Inflammatory macrophage (primary cell): ENCODE measurements at places on chromosomes 5 and 9.

DNA sequence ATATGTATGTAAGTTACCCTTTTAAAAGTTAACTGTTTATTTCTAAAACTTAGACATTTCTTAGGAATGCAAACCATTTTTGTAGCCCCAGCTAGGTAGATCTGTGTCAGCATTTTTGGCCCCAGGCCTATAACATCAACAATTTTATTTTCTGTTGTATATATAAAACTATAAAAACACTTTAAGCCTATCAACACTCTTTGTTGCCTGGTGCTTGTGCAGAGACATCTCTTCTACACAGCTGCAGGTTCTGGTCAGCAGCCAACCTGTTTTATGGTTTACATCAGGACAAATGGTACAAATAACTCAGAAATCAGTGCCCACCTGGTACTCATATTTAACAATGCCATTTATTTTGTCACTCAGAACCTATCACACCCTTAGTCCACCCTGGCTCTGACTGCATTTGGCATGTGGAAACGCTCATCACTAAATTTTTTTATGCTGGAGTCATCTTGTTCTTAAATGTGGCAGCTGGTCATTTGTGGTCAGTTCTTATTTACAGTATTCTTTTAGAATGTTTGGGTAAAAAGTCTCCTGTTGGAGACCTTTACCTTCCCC, 173.4 kb downstream of the DNAH5 start:
- no peak for DNase-seq

DNA sequence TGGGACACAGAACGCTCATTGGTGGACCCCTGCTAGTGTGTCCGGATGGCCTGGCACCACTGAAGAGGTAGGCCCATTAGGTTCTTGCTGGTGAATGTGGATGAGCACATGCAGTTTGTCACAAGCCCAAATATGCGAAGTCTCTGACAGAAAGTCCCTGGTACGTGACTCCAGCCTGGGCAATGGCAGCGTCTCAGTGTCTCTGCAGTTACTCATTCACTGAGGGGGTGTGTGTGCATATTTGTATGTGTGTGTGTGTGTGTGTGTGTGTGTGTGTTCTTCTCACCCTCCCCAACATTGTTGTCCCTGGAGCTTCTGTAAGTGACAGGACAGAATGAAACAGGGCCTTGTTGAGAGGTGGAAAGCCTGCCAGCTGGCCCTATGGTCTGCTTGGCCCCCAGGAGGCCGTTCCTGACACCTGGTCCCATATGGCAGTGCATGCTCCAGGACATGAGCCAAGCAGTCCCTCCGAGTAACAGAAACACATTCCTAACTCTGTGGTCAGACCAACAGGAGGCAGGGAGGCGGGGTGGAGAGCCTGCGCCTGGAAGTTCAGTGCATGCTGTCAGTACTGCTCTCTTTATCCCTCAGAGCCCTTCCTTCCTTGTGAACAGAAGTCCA, 169.9 kb downstream of the SLC28A3 start:
- DNase-seq = no peak

- no peak for DNase-seq
These were observed 95.3 kb upstream of the PITX1 start for GRCh38 chr5:135129307-135129706.

DNA sequence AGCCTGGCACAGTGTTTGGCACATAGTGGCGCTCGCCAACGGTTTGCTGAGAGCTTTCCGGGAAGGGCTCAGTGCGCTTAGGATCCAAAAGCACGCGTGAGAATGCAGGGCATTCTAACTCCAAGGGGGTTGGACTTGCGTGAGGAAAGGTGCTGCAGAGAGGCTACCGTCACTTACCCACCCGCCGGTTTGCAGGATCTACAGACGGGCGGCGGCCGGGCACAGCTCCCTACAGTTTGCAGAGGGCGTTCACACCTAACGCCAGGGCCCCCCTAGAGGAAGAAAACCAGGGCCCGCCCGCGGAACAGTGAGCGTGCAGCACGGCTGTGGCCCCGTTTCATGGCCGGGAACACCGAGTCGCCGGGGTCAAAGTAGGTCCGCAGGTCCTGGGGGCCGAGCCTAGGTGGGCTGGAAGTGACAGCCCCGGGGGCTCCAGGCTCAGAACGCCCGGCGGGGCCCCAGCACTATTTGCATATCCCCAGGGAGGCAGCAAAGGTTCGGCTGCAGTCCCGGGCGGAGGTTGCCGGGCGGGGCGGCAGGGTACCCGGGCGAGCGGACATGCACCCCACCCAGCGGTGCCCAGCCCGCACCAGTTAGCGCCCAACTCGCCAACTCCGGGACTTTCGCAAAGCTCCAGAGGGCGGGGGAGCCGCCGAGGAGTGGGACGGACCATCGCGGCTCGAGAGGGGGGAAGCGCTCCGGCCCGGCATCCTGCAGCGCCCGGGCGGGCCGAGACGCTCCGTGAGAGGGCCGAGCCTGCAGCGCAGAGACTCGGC, 526 bp upstream of the GALNT10 start:
- peak; percentile 80 for DNase-seq

GRCh38 chr5:179307013-179307800, 38.1 kb downstream of the ADAMTS2 start:
- DNase-seq = no peak

- no peak for DNase-seq
These were observed 134.8 kb upstream of the MSX2 start for GRCh38 chr5:174589599-174589998.

DNA sequence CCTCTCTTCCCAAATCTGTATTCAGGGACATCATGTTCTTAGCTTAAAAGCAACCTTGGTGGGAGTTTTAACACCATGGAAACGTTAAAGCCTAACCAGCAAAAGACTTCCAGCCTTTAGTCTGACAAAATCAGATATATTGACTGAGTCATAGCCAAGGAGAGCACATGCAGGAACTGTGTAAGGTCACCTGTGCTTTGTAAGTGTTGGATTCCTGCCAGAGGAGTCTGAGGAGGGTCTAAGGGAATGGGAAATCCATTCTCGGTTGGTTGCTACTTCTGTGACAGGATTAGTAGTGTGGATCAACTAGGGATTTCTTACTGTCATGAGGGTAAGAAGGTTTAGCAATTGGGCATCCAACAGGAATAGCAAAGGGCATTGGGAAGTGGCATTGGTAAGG, 142.0 kb upstream of the CHD1 start:
- DNase-seq = no peak

GRCh38 chr9:121369595-121370265, at the start of gene STOM:
STOM (minus strand) TSS chr9:121370250; CDS start chr9:121370187, 63 bp downstream.
- no peak for DNase-seq

- no peak for DNase-seq
These were observed 1.0 kb upstream of the F2R start for GRCh38 chr5:76714751-76715485.
